D721Med (cell line): ENCODE measurements at places on chromosomes 1 and 21.

- DNase-seq, result no peak
Observed at GRCh38 chr1:222196288-222196687, 351.6 kb downstream of the HHIPL2 start.

DNA sequence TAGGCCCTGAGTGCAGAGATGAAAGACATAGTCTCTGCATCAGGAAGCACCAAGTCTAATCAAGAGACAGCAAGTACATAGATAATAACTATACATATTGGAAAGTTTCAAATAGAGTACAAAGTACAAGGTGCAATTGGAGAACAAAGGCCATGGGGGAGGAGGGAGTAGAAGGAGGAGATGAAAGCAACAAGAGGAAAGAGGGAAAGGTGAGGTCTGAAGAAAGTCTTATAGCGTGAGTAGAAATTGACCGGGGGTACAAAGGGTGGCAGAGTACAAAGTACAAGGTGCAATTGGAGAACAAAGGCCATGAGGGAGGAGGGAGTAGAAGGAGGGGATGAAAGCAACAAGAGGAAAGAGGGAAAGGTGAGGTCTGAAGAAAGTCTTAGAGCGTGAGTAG lies 244.2 kb upstream of the JUN start:
- no peak for DNase-seq

DNA sequence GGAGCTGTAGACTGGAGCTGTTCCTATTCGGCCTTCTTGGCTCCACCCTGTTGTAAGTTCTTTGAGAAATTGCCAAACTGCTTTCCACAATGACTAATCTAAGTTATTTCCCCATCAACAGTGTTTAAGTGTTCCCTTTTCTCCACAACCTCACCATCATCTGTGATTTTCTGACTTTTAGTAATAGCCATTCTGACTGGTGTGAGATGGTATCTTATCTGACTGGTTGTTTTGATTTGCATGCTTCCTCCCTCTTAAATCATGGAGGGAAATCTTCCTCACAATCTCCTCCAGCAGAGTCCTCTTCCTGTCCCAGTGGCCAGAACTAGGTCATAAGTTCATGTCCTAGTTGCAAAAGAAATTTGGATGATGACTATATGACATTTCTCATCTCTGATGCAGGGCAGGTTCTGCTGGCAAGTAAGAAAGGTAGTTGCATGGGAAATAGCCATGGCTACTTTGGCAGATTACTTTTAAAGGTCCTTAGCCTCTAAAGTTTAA lies 294.0 kb downstream of the LRRC40 start:
- DNase-seq, result no peak

GRCh38 chr1:205225901-205226765 lies 1.6 kb upstream of the TMCC2 start:
- no peak for DNase-seq

DNA sequence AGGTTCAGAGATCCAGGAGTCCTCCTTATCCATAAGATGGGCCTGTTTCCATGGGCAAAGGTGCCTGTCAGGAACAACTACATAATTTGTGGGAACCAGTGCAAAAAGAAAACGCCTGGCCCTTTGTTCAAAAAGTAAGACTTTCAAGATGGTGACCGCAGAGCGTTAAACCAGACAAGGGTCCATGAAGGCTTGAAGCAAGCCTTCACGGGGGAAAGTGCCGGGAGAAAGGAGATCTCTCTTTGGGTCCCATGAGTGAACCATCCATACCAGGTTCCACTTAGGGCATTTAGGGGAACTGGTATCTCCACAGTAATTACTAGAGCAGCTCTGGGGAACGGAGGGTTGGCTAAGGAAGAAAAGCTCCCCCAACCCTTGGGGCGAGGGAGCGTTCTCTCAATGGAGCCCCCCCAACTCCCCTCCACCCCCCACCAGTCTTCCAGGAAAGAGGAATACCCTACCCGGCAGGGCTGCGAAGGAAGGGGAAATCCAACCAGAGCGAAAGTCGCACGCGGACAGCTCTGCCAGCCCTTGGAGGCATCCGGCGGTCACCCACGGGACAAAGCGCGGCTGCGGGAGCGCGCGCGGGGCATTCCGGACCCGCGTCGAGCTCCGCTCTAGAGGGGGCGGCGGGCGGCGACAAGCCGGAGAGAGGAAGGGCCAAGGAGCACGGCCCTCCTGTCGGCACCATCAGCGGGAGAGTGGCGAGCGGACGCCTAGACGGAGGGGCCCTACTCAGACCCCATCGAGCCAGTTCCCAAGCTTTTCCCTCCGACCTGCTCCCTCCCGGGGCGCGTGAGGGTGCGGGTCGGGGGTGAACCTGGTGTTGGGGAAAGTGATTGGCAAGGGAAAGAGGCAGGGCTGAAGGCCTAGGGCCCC lies 687 bp upstream of the RASSF5 start:
- no peak for DNase-seq

DNA sequence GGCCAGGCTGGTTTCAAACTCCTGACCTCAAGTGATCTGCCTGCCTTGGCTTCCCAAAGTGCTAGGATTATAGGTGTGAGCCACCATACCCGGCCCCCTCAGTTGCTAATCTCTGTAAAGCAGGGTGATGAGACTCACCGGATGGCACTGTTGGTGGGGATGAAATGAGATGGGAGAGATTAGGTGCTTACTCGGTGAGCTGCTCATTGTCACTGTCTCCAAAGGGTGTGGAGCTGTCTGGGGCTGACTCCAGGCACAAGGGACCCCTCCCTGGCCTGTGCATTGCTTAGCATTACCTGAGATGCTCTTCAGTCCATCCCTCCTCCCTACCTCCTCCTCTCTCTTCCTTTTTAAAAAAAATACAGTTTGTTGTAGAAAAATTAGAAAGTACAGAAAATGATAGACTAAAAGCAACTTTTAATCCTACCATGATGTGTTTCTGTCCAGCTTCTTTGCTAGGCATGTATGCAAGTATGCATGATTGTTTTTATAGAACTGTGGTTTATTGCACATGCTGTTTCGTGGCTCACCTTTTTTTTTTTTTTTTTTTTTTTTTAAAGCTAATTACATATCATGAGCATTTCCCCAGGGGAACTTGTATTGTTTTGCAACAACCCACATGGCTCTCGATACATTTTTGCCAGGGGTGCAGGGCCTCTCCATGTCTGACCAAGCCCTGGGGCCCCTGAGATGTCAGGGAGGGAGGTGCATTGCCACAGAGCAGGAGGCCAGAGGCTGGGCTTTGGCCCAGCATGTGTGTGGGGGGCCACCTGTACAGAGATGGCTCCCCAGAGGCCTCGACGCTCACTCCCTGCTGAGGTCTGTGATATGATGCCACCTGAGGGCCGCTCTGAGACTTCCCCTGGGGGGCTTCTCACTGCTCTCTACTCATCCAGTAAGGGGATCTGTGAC lies 55.4 kb downstream of the ARHGEF10L start:
- no peak for DNase-seq

DNA sequence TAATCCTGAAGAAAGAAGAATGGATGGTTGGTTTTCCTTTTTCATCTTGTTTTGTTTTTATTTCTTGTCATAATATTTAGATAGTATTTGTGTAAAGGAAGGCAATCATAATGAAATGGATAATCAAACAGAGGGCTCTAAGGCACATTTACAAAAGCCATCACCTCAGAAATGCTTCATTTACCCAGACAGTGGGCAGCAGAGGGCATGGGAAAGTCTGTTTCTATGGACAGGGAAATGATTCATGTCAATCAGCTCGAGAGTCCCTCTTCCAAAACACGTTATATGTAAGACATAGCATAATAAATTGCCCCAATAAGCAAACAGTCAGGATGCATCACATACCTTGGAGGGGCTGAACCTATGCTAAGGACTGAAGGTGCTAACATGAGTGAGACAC lies 426.1 kb downstream of the PLPP3 start:
- DNase-seq, result no peak

DNA sequence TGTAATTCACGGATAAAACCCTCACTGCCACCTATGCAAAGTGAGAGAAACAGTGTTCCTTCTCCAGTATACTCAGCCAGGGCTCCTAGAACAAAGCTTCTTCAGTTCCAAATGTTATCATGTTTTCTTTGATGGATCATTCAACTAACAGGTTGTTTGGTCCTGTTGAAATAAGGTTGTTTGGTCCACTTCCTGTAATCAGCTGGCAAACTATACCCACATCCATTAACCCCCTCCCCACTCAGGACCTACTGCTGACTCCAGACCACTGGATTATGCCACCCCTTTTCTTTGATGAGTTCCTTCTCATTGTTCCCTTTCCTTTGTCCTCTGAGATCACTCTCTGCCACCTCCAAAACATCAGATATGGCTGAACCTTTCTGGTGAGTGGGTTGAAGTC lies 267.7 kb upstream of the USP25 start:
- no peak for DNase-seq

DNA sequence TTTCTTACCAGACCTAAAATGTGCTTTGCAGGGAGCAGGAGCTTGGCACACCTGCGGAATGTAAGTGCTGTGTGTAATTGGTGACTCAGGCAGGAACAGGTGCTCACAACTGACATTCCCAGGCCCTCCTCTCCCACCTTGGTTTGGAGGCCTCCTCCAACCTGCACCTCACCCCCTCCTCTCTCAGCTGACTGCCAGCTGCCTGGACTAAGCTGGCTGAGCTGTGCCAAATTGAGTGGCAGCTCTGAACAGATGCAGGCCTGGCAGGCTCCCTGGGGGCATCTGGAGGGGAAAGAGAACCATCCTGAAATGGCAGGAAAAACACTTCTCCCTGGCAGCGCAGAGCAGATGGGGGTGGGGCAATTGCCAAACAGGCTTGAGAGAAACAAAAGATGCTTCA lies 91.7 kb upstream of the PGBD5 start:
- no peak for DNase-seq

DNA sequence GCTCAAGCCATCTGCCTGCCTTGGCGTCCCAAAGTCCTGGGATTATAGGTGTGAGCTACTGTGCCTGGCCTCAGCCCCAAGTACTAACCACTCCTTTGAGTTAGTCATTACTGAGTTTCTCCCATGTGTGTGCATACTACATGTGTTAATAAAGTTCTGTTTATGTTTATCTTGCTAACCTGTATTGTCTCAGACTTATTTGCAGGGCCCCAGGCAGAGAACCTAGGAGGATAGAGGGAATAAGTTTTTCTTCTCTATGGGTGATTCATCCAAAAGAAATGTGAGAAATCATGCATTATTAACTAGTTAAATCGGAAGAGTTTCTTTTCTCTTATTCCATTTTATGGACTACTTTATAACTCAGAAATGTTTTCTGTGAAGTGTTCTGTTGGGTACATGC lies 203.9 kb upstream of the CACYBP start:
- no peak for DNase-seq

- no peak for DNase-seq
Observed at GRCh38 chr1:192707978-192708547, 72.1 kb downstream of the RGS13 start.

- DNase-seq, result no peak
Observed at GRCh38 chr1:245156736-245157505, 2.1 kb downstream of the KIF26B start.

GRCh38 chr1:8330271-8331125 lies 12.6 kb downstream of the SLC45A1 start:
- DNase-seq, result no peak

GRCh38 chr1:245879091-245879490 lies 628.0 kb downstream of the SMYD3 start:
- DNase-seq, result no peak

- no peak for DNase-seq
Observed at GRCh38 chr1:198681831-198682759, 43.3 kb downstream of the PTPRC start.

DNA sequence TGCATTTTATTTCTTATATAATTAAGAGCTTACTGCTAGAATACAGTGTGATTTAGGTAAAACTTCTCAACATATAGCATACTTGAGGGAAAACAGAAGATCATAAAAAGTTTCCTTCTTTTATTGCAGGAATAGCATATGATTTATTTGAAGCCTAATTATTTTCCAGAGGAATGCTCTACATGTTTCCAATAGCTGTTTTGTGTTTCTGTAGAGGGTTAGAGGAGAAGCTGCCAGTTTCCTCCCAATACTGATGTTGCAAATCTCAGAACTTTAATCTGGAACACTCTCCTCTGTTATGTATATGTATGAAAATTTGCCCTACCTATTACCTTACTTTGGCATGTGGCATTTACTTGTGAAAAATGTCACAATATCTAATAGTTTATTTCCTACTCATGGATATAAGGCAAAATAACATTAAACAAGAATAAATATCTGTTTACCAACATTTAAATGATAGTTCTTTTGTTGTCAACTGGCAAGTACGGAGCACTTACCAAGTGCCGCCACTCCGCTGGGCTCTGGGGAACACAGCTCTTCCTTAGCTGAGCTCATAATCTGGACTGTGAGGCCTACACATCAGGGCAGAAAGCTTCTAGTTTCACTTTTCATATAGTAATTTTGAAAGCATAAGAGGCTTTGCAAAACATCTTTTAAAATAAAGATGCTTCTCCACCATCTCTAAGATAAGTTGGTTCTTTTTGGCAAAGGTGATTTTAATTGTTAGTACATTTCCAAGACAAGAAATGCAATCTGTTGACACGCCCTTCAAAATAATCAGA lies 239.8 kb upstream of the C1orf105 start:
- no peak for DNase-seq

DNA sequence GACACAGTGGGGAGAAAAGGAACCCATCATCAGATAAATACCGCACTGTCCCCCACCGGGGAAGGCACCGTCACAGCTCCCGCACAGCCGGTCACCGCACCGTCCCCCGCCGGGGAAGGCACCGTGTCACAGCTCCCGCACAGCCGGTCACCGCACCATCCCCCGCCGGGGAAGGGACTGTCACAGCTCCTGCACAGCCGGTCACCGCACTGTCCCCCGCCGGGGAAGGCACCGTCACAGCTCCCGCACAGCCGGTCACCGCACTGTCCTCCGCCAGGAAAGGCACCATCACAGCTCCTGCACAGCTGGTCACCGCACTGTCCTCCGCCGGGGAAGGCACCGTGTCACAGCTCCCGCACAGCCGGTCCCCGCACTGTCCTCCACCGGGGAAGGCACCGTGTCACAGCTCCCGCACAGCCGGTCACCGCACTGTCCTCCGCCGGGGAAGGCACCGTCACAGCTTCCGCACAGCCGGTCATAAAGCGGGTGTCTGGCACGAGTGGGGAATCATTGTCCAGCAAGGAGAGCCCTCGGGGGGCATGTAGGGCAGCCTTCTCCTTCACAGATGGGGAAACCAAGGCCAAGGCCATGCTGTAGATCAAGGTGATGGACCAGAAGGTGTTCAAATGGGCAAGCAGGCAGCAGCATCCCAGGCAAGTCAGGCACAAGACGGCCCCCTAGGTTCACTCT lies 280.1 kb downstream of the NPHP4 start:
- no peak for DNase-seq

- DNase-seq, result no peak
Observed at GRCh38 chr1:176211396-176212165, 4.5 kb upstream of the COP1 start.

GRCh38 chr1:212677136-212677535 lies 22.5 kb downstream of the BATF3 start:
- no peak for DNase-seq

- DNase-seq, result no peak
Observed at GRCh38 chr1:115976921-115977498, 697 bp downstream of the SLC22A15 start.

GRCh38 chr1:56520016-56520601 lies 59.3 kb downstream of the PLPP3 start:
- no peak for DNase-seq
